ENCODE measurements at places on chromosomes 3 and 15.

DNA sequence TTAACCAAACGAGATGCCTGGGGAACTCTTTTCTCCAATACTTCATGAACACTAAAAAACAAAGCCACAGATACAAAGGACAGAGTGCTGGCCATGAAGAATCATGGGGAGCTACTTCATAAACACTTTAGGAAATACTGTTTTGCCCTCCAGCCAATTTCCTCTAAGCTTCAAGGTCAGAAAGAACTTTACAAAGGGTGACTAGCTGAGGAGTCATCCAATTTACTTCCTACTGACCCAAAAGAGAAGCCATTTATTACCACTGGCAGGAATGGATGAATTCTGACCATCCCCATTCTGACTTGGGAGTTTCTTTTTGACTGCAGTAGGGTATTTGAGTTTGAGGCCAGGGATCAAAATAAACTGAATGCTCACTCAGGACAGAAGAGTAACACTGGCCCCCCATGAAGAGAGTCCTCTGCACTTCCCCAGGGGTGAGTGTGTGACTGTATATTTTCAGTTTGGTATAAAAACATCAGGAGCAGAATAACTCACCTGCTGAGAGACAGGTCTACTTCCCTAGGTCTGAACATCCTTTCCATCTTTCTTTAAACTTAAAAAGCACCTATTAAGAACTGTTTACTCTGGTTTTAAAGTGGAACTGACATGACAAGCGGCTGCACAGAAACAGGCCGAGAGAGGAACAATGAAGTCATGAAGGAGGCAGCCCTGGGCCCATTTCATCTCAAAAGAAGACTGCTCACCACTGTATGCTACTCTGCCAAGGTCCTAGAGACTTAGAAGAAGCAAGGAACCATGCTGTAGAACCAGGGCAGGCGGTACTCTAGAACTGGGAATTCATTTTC is 203.6 kb downstream of the TNIK start:
- DNase-seq, result no peak

GRCh38 chr3:73801444-73801843 is 176.7 kb upstream of the PDZRN3 start:
- DNase-seq, result no peak

DNA sequence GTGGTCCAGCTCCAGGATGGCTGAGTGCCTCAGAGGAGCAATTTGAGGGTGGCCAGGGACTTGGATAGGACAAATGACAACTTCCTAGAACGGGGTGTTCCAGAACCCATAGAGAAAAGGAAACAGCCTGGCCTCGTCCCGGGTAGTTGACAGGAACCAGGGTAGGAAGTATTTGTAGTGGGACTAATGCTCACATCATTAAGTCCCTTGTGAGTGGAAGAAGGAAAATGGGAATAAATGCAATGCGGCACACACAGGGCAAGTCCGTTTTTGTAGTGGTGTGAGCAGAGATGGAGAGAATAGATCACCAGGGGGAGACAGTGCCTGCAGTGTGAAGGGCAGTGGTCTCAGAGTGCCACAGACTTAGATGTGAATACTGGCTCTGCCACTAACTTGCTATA is 19.6 kb downstream of the TIMP4 start:
- DNase-seq, result peak; percentile 9

GRCh38 chr15:85494048-85494777 is 113.8 kb downstream of the AKAP13 start:
- DNase-seq, result no peak

Data from stimulated activated CD4-positive, alpha-beta T cell treated with anti-CD3 and anti-CD28 coated beads, Interleukin-4, amount 100 ng/mL, for 1 hour (primary cell).